Hindlimb muscle (tissue), 1 donor: ENCODE measurements at places on chromosomes 16 and 17. TPM values are rescaled to one million over a fixed set of nuclear protein-coding genes. Genes with fewer than 3 reads are reported as not detected.

The PDP2 gene
- 3.0 TPM for polyA plus RNA-seq

The MAP2K6 gene
- polyA plus RNA-seq: 16.8 TPM

The TBC1D3G gene
- polyA plus RNA-seq: not detected

The EPOP gene
- polyA plus RNA-seq: 0.48 TPM

The RNF40 gene
- 52.3 TPM for polyA plus RNA-seq

The CLCN7 gene
- polyA plus RNA-seq: 39.9 TPM
